Osteoblast (primary cell): ENCODE measurements at places on chromosomes 6 and 20. TPM values are rescaled to one million over a fixed set of nuclear protein-coding genes. Genes with fewer than 3 reads are reported as not detected.

Gene OVOL2
- not detected in 2 replicates for total RNA-seq

DNA sequence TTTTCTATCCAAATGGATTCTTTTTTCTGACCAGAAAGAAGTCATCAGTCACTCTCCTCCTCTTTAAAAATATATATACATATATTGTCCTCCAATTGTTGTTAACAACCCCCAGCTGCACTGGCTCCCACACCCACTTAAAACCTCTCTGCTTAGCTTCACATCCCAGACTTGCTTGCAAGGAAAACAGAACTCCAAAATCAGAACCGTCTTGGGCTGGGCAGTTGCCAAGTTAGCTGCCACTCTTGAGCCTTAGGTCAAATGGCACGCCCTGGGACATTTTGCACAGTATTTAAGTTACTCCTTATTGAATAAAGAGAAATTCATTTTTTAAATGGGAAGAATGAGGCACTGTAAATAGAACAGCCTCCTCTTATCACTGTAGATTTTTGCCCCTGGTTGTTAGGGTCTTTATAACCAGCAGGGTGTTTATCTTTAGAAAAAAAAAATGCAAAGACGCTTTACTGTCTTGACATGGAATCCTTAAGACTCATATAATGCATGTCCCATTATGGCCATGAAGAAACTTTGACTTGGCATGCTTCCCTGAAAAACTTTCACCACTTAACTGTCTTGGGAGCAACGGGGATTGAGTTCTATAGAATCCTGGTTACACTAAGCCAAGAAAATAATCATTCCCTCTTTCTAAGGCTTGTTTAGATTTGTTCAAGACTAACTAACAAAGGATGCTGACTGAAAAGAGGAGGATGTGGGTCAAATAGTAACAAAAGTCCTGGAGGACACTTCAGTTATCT lies 204.5 kb downstream of the ISM1 start:
- DNase-seq, result no peak

DNA sequence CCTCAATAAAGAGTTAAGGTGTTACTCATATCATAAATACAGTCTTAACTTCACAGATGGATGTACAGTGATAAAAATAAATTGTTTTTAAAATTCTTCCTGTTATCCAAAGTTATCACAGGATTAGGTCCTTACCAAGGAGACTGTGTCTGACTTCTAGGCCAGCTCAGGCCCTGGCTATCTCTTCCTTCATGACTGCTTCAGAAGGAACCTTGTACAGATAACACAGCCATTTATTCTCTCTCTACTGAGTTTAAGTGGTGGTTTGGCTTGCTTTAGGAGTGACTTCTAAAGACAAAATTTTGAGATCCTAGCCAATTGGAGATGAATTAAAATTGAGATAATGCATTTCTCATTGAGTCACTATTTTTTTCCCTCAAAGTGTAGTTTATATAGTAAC lies 40.8 kb upstream of the RNF182 start:
- no peak for DNase-seq

DNA sequence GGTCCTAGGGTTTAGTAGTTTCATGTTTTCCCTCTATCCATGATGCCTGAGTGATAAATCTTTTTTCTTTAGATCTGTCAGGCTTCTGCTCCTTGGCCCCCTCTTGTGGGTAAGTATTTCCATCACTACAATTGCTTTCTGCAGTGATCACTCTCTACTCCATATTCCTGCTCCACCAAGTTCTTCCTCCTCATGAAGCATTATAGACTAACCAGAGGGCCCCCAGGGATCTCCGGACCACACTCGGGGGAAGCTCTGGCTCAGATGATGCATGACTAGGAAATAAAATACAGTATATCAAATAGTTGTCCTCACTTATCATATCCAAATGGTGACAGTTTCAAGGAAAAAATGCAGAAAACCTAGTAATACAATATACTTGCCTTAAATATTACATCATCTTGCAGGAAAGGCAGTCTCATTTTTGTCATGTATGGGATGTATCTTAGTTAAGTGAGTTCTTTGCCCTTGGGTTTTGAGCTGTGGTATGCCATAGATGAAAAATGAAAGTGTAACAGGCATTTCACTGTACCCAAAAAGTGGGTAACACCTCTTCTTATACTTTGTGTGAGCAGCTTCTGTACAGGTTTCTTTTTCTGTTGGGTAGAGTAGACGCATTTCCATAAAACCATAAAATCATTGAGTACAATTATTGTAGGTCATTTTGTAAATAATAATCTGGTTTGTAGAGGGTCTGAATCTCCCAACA lies 200.9 kb upstream of the EYA4 start:
- no peak for DNase-seq

GRCh38 chr6:131001945-131002660 lies 60.9 kb downstream of the EPB41L2 start:
- DNase-seq, result no peak
